ENCODE measurements at places on chromosomes 11 and 22. TPM values are rescaled to one million over a fixed set of nuclear protein-coding genes. Genes with fewer than 3 reads are reported as not detected.

BATF2 gene
- 3.9 TPM for polyA plus RNA-seq

SYTL2 gene
- polyA plus RNA-seq, result 53.6 TPM

PARVA gene
- polyA plus RNA-seq, result 84.7 TPM

CCDC157 gene
- polyA plus RNA-seq, result 4.8 TPM

RAG1 gene
- 1.9 TPM for polyA plus RNA-seq

CHST1 gene
- polyA plus RNA-seq, result 5.9 TPM

TPBGL gene
- 0.08 TPM for polyA plus RNA-seq

BCO2 gene
- polyA plus RNA-seq, result 9.4 TPM

CEP126 gene
- 8.2 TPM for polyA plus RNA-seq

SCUBE2 gene
- polyA plus RNA-seq, result 52.9 TPM

VPS26B gene
- polyA plus RNA-seq, result 54.7 TPM

RFPL1 gene
- polyA plus RNA-seq, result not detected

EXPH5 gene
- polyA plus RNA-seq, result 7.7 TPM

SMCO4 gene
- polyA plus RNA-seq, result 15.2 TPM

MMP8 gene
- 0.10 TPM for polyA plus RNA-seq

NXF1 gene
- polyA plus RNA-seq, result 138 TPM

LRRN4CL gene
- polyA plus RNA-seq, result 0.55 TPM

KIF18A gene
- 5.0 TPM for polyA plus RNA-seq

C11orf98 gene
- polyA plus RNA-seq, result 45.9 TPM

OR4C11 gene
- not detected for polyA plus RNA-seq

SMDT1 gene
- 103 TPM for polyA plus RNA-seq

MRGPRX4 gene
- not detected for polyA plus RNA-seq

DEAF1 gene
- polyA plus RNA-seq, result 41.1 TPM

MYO18B gene
- 0.46 TPM for polyA plus RNA-seq

RASSF10 gene
- 20.3 TPM for polyA plus RNA-seq

ROM1 gene
- 3.3 TPM for polyA plus RNA-seq

RRAS2 gene
- 73.8 TPM for polyA plus RNA-seq

All from right lung (tissue), 10 donors.